ENCODE measurements at places on chromosomes 5 and 9.

- DNase-seq = no peak
These were observed 18.7 kb downstream of the RAB14 start for GRCh38 chr9:121182989-121183388.

DNA sequence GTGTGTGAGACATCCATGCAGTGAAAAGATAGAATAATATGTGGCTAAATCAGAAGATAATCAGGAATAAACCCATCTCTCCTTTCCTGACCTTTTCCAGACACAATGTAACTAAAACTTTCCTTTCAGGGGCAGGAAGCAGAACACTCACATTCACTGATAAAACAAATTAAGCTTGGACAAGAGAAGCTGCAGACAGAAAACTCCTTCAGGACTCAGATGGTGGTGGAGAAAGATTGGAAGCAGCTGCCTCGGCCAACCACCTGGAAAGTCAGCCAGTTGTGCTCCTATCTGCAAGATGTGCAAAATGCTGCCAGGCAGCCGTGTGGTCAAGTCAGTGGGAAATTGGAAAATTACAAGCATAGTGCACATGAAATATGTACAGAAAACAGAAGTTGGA is 26.9 kb downstream of the RASEF start:
- no peak for DNase-seq

DNA sequence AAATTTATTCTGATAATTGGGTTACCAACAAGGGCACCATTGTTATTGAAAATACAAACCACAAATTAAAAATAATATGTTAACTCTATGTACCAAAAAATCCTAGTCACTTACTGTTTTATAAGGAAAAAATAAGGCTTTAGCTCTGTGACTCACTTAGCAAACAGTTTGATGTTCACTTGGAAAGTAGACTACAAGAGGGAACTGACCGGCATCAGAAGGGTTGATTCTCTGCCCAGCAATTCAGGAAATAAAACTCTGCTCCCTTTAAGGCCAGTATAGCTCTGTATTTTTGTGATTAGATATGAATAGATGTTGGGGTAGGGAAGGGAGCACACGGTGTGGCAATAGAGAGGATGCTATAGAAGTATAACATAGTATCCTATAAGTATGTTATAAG is 671.3 kb downstream of the LRRC70 start:
- DNase-seq = no peak

DNA sequence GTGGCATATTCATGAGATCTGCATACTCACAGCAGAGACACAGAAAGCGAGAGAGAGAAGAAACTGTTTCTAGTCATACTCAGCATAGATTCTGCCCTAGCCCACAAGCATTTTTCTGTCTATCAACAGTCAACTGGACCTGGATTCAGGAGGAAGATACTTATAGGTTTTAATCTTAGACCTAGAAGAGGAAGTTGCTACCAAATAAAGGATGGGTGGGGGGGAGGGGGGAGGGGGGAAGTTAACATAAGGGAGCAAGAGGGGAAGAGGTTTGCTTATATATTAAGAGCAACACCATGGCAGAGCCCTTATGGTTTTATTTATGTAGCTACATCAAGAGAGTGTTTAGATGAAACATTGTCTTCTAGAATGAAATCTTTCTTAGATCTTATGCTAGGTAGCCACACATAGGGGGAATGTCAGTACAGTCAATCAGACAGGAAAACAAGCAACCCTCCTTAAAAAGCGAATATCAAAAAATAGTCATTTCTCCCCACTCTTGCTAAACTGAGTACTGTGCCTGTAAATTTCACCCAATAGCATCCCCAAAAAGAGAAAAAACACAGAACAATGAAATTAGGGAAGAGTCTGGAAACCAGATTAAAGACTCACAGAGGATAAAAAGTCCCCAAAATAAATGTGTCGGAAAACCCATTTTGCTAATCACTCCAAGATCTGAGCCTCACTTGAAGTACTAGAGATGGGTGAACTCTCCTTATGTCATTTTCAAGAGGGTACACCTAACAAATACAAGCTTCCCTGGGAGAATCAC is 192.7 kb upstream of the NR4A3 start:
- no peak for DNase-seq

- no peak for DNase-seq
These were observed 24.6 kb downstream of the KDM4C start for GRCh38 chr9:6782345-6782744.

GRCh38 chr5:66615136-66615535 is 18.9 kb downstream of the MAST4 start:
- no peak for DNase-seq

- no peak for DNase-seq
These were observed 663.8 kb upstream of the CDH9 start for GRCh38 chr5:27701931-27702903.

- no peak for DNase-seq
These were observed 56.4 kb upstream of the GOLPH3 start for GRCh38 chr5:32230356-32231099.
